ENCODE measurements at places on chromosomes 2 and 18.

DNA sequence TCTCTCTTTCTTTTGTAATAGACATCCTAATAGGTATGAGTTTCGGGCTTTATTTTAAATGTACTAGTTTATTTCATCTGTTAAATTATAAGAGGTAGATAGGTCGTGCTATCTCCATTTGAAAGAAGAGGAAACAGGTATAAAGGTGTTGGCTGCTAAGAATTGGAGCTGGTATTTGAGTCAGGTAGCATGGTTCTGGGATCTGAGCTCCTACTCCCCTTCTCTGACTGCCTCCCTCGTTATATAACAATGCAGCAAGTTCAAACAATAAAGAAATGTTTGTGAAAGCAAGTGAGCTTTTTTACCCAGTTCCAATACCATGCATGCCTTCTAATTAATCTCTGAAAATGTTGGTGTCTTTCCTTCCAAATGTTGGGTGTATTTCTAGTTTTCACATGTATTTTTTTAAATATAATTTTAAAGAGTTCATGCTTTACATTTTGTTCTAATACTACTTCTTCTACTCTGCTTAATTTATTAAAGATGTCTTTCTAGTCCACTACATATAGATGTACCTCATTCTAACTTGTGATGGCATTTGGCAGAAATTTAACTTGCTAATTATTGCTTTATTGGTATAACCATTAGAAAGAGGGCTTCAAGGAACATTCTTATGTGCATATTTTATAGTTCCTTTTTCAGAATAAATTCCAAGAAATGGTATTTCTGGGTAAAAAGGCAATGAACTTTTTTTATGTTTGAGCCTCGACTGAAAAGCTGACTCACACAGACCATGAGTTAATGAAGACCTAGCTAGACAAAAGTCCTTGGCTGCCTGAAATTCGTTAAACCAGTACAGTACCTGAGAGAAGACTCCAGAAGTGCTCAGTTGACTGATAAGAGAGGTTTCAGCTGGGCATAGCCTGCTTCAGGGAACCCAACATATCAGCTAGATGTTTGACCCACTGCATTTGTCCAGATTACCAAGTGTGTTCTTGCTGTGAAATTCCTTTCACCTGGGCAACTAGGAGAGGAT is 133.5 kb downstream of the CERS6 start:
- no peak for DNase-seq

- no peak for DNase-seq
Measured at GRCh38 chr18:44848644-44849335, 168.1 kb downstream of the SETBP1 start.

- peak; percentile 1 for DNase-seq
Measured at GRCh38 chr2:32355976-32356680, 695 bp upstream of the BIRC6 start.

GRCh38 chr2:199535445-199536177 is 77.9 kb upstream of the SATB2 start:
- DNase-seq, result no peak

- no peak for DNase-seq
Measured at GRCh38 chr2:175930504-175930903, 71.6 kb downstream of the LNPK start.

- DNase-seq, result no peak
Measured at GRCh38 chr2:152441961-152442360, 107.0 kb downstream of the FMNL2 start.

- no peak for DNase-seq
Measured at GRCh38 chr2:224976629-224977525, 65.4 kb downstream of the DOCK10 start.

DNA sequence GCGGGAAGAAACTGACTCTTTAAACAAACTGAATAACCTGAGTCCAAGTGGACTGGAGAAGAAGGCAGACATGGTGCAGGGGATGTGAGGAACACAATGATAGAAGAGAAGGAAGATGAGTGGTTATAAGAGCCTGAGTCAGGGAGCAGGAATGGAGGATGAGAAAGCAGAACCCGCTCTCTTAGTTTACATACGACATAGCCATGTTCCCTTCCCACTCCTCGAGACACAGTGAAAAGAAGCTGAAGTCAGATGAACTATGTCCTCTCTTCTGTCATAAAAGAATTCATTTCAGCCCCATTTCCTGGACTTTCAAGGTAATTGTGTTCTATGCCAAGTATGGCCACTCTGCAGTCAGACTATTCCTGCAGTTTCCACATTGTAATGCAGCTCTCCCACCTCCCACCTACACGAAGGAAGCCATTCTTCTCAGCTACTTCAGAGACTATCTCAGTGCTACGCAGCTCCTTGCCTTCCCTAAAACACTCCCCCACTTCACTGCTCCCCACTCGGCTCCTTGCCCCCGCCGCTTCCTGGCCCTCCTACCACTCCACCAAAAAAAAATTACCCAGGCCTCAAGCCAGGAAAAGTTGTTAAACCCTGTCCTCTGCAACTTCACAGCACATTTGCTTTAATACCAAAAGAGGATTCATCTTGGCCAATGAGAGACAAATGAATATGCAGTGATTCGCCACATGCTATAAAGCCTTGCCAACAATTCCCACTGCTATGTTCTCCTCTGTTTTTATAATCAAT is 323.4 kb upstream of the EPHA4 start:
- no peak for DNase-seq

DNA sequence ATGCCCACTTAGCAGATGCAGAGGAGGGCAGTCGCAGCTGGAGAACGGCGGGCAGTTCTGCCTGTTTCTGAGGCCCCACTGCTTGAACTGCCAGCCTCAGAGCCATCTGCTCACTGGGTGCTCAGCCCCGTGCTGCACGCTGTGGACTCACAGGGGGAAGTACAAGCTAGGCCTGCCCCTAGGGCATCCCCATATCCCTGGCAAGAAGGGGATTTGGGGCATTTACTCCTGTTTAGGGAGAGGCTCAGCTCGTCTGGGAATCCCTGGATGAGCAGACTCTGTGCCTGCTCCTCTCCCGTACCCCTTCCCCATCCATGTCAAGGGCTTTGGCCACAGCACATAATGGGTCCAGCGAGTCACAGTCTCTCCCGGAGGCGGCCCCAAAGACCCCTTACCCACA is 169.8 kb upstream of the PKDCC start:
- no peak for DNase-seq

DNA sequence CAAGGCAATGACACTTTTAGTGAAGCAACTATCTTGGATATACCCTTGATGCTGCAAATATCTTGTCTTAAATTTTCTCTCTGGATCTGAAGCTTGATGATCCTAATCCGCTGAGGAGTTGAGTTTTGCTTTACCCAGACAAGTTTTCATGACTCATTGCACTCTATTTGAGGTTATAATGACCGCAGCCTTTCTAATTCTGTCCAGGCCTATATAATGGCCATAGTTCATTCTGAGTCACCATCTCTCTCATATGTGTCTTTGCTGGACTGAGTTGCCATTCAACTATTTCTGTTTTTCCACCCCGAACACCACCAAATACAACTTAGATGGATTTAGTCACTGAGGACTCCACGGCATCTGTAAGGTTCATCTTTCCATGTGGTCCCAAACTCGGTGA is 802.1 kb upstream of the FAM98A start:
- DNase-seq, result no peak

GRCh38 chr2:177753682-177754491 is 318.7 kb downstream of the PDE11A start:
- DNase-seq, result peak; percentile 29

GRCh38 chr2:215749092-215749957 is 264.0 kb downstream of the MREG start:
- DNase-seq, result no peak

- no peak for DNase-seq
Measured at GRCh38 chr18:21117409-21118131, 6.0 kb upstream of the ROCK1 start.

GRCh38 chr2:67485431-67485830 is 88.3 kb downstream of the ETAA1 start:
- no peak for DNase-seq
